ENCODE measurements at places on chromosomes 16 and 17.

GRCh38 chr16:9092978-9093344 lies 1.5 kb downstream of the HAPSTR1 start:
- no peak for DNase-seq

DNA sequence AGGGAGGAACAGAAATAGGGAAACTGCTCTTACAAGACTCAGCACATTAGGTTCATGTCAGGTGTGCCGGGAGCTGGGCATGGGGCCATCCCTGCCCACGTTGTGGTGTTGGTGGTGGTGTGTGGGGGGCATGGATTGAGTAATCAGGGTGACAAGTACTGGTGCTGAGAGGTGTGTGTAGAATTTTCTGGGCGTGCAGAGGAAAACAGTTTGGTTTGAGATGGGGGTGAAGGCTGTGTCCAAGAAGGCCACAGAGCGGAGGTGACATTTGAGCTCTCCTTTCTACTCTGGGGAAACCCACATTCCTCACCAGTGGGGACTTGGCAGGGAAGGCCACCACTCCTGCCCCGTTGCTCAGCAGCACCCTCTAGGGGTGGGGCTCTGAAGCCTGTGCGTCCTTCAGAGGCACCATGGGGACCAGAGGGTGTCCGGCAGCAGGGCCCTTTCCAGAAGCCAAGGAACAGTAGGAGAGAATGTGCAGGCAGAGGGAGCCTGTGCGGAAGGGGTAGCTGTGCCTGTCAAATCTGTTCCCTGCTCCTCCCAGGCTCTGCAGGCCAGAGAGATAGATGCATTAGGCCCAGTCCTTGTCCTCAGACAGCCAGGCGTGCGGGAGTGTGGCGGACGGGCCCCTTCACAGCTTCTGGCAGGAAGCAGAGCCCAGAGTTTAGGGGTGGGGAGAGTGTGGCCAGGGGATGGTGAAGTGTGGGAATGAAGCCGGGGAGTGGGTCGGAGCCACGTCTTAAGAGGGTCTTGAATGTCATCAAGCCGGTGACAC lies 48.7 kb upstream of the GSE1 start:
- DNase-seq = peak; percentile 42

DNA sequence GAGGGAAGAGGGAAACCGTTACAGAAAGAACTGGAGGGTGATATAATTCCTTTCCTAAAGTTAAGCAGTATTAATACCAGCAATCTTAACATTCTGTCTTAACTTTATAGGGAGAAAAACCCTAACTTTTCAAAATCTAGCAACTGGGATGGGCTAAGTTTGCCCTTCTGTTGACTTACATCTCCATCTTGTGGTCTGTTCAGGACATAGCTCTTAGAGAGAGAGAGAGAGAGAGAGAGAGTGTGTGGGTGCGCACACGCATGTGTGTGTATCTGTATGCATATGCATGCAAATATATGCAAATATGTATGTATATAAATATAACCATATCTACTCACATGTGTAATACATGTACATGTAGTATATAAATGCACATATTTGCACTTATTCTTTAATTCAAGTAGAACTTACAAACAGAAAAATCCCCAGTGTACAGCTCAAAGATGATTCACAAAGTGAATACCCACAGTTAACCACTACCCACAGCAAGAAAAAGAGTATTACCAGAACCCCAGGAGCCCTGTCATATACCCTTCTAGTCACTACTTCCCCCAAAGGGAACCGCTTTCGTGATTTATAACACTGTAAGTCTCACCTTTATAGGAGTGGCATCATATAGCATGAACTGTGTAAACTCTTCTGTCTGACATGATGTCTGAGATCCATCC lies 46.5 kb downstream of the STX8 start:
- DNase-seq = no peak

GRCh38 chr16:28180655-28181460 lies 30.9 kb downstream of the XPO6 start:
- DNase-seq = no peak

DNA sequence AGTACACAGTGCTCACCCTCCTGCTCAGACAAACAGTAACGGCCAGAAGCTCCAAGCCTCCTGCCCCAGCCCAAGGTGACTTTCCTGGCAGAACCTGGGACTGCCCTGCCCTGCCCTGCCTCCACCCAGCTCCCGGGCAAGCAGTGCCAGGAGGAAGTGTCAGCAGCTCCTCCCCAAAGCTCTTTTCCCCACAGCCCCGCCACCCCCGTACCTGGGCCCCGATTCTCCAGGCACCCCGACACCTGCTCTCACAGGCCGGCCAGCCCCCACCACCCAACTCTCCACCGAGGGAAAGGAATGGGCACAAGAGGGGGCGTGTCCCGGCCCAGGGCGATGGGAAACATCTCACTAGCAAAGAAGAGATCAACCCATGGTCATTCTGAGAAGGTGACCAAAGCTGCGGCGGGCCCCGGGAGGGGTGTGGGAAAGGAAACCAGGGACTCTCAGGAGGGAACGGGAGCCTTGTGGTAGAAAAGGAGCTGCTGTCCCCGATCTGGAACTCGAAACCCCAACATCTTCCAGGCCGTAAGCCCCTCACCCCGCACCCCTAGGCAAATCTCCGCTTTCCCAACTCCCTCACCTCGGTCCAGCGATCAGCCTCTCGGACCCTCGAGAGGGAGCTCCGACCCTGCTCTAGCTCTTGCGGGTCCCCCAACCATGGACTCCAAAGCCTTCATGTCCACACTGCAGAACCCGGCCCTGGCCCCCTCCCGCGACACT lies 1.2 kb downstream of the BCAR1 start:
- no peak for DNase-seq

All from activated gamma-delta T cell treated with anti-CD3 and anti-CD28 coated beads, Interleukin-2, amount 50 U/mL, for 16 hours (primary cell).